Fibroblast of lung (primary cell): ENCODE measurements at places on chromosomes 1 and 21. TPM values are rescaled to one million over a fixed set of nuclear protein-coding genes. Genes with fewer than 3 reads are reported as not detected.

TOR3A gene
- 32.9 and 62.1 TPM in 2 replicates for total RNA-seq

- no peak overlapping the region for H3K4me3 ChIP-seq
- DNase-seq, result no peak
- no peaks in the 10 kb centered on the region for H3K36me3 ChIP-seq
These were observed 1.2 kb upstream of the XPR1 start for GRCh38 chr1:180630408-180631193.

DNA sequence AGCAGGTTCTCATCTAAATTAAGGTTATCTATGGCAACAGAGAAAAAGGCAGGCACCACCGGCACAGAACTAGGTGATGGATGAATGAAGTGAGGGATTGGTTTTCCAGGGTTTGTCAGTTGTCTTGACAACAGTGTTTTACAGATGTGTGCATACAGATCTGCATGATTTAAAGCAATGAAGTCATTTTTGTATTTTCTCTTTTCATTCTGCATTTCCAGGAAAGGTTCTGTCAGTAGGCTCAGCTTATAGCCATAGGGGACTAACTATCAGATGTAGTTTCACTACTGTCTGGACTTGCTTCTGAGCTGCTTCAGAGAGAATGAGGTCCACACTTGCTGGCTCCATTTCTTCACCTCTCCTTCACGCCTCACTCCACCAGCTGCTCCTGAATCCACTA is 98.2 kb upstream of the LMO4 start:
- no peaks in the 10 kb centered on the region for H3K27me3 ChIP-seq
- peaks cover 11% of the 10 kb centered on the region for H3K4me1 ChIP-seq
- no peak for DNase-seq
- no peak overlapping the region for H3K27ac ChIP-seq
- no peaks in the 10 kb centered on the region for H3K36me3 ChIP-seq

- no peak overlapping the region for H3K27ac ChIP-seq
- no peak overlapping the region for H3K4me3 ChIP-seq
- no peaks in the 10 kb centered on the region for H3K4me1 ChIP-seq
- no peaks in the 10 kb centered on the region for H3K36me3 ChIP-seq
These were observed 19.8 kb upstream of the UBXN10 start for GRCh38 chr1:20166051-20166450.

DNA sequence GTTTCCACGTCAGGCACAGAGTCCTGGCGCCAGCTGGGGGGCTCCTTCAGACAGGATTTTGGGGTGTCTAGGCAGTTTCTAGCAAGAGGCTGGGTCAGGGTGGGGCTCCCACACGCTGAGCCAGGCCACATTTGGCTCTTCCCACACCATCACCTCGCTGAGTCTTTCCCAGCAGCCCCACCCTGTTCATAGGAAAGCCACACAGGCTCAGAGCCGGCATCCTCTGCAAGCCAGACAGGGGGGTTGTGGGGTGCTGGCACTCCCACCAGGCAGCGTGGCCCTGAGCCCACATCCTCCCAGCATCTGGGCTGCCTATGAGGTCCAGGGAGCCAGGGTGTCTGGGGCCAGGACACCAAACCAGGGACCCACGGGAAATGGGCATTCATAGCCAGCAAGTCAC is 2.8 kb upstream of the GPR153 start:
- H3K36me3 ChIP-seq, result no peaks in the 10 kb centered on the region
- H3K4me3 ChIP-seq, result no peak overlapping the region
- H3K27ac ChIP-seq, result no peak overlapping the region
- peaks cover 17% of the 10 kb centered on the region for H3K4me1 ChIP-seq
- DNase-seq, result peak; percentile 41

- peaks cover 2% of the 10 kb centered on the region for H3K4me1 ChIP-seq
- no peak overlapping the region for H3K4me3 ChIP-seq
- no peak for DNase-seq
- no peaks in the 10 kb centered on the region for H3K36me3 ChIP-seq
- H3K27me3 ChIP-seq, result no peaks in the 10 kb centered on the region
These were observed 68.7 kb downstream of the KCTD3 start for GRCh38 chr1:215635827-215636226.

- H3K4me1 ChIP-seq, result no peaks in the 10 kb centered on the region
- no peak overlapping the region for H3K27ac ChIP-seq
- no peak for DNase-seq
- H3K36me3 ChIP-seq, result no peaks in the 10 kb centered on the region
- H3K4me3 ChIP-seq, result no peak overlapping the region
- no peaks in the 10 kb centered on the region for H3K27me3 ChIP-seq
These were observed 254.4 kb upstream of the GJB5 start for GRCh38 chr1:34500451-34500850.

FCAMR gene
- not detected in 2 replicates for total RNA-seq

GRCh38 chr1:113975211-113975895 is 3.9 kb upstream of the OLFML3 start:
- H3K36me3 ChIP-seq, result peaks cover 9% of the 10 kb centered on the region
- H3K27ac ChIP-seq, result no peak overlapping the region
- H3K4me1 ChIP-seq, result peaks cover 9% of the 10 kb centered on the region
- H3K27me3 ChIP-seq, result no peaks in the 10 kb centered on the region

GRCh38 chr1:162029157-162029556 is 5.5 kb upstream of the OLFML2B start:
- no peak overlapping the region for H3K4me3 ChIP-seq
- H3K27me3 ChIP-seq, result no peaks in the 10 kb centered on the region
- DNase-seq, result no peak
- no peaks in the 10 kb centered on the region for H3K4me1 ChIP-seq
- no peaks in the 10 kb centered on the region for H3K36me3 ChIP-seq
